ENCODE measurements at places on chromosomes 11 and 22.
A peak's percentile ranks its signal among the peaks of the same experiment; 100 is the strongest.

GRCh38 chr11:35413598-35413997, 5.8 kb downstream of the SLC1A2 start:
- DNase-seq: no peak

- DNase-seq: no peak
Observed at GRCh38 chr11:35721651-35722282, 59.2 kb downstream of the TRIM44 start.

DNA sequence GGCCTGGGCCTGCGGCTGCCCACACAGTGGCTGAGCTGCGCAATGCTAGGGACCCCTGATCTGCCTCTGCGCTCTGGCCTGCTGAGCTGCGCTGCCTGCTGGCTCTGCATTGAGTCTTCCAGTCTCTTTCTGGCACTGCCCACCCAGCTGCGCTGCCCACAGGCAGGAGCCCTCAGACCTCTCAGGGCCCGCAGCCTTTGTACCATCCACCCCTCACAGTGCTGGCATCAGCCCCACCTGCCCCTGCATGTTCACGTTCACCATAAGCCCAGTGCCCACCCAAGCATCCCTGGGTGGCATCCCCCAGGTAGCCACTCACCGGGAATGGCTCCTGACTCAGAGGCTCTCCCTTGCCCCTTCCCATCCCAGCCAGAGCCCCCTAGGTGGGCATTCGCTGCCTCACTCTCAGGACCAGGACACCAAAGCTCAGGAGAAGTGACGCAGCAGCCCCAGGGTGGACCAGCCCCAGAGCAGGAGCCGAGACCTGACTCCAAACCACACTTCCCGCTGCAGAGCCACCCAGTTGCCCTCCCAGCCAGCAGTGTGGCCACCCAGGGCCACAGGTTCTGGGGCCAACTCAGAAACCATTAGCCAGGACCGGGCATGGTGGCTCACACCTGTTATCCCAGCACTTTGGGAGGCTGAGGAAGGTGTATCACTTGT, 21.7 kb upstream of the COMT start:
- no peak for DNase-seq

- DNase-seq: no peak
Observed at GRCh38 chr11:45213316-45213665, 66.9 kb downstream of the PRDM11 start.

- DNase-seq: no peak
Observed at GRCh38 chr11:65311170-65311678, 3.4 kb upstream of the CDC42EP2 start.

GRCh38 chr11:67564230-67564629, 19.4 kb upstream of the GSTP1 start:
- no peak for DNase-seq

DNA sequence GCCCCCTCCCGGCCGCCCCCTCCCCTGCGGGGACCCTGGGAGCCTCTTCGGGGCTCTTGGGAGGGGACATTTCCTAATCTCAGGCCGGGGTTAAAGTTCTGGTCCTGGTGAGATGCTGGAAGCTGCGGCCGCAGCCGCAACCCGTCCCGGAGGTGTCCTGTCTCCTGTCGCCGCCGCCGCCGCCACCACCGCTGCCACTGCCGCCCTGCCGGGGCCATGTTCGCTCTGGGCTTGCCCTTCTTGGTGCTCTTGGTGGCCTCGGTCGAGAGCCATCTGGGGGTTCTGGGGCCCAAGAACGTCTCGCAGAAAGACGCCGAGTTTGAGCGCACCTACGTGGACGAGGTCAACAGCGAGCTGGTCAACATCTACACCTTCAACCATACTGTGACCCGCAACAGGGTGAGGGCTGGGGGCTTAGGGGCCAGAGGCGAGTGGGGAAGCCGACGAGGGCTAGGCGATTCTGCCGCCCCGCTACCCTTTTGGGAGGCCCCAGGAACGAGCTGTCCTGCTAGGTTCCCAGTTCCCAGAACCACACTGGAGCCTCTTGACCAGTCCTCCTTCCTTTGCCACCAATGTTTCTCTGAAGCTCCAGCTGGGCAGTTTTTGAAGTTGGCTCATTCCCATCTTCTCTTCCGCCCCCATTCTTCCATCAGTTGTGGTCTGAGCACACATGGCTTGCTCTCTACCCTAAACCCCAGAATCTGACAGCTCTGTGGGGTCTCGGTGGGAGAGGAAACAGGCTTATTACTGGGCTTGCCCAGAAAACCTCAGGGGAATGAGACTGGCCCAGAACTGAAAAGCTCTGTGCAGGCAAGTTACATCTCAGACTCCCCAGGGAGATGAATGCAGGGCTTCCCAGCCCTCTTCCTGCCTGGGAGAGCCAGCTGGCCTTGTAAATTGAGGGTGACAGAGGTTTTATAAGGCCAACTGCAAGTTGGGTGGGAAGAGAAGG, 781 bp downstream of the SIDT2 start:
- no peak for DNase-seq

DNA sequence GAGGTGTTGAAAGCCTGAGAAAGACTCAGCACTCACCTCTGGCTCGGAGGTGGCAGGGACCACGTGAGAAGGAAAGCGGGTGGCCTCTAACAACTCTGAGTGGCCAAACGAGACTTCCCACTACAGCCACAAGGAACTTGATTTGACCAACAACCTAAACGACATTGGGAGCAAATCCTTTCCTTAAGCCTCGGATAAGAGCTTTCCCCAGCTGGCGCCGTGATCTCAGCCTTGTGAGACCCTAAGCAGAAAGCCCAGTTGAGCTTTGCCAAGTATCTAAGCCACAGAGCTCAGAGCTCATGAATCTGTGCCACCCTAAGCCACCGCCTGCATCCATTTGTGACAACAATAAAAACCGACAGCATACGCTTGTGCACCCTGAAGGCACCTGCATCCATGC, 636.0 kb downstream of the TBC1D22A start:
- no peak for DNase-seq

DNA sequence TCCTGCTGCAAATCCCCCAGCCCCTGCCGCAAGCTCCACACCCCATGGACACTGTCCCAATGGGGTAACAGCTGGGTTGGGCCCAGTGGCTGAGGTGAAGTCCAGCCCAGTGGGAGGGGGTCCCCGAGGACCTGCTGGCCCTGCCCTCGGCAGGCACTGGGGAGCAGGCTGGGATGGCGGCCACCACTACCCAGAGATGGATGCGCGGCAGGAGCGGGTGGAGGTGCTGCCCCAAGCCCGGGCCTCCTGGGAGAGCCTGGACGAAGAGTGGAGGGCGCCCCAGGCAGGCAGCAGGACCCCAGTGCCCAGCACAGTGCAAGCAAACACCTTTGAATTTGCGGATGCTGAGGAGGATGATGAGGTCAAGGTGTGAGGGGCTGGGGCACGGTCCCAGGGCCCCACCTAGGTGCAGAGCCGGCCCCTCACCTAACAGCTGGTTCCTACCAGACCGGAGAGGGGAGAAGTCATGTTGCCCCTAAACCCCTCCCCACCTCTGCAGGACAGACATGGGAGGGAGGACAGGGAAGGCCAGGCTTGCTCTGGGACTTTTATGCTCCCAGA, 8.2 kb downstream of the CDC42EP1 start:
- DNase-seq: no peak

DNA sequence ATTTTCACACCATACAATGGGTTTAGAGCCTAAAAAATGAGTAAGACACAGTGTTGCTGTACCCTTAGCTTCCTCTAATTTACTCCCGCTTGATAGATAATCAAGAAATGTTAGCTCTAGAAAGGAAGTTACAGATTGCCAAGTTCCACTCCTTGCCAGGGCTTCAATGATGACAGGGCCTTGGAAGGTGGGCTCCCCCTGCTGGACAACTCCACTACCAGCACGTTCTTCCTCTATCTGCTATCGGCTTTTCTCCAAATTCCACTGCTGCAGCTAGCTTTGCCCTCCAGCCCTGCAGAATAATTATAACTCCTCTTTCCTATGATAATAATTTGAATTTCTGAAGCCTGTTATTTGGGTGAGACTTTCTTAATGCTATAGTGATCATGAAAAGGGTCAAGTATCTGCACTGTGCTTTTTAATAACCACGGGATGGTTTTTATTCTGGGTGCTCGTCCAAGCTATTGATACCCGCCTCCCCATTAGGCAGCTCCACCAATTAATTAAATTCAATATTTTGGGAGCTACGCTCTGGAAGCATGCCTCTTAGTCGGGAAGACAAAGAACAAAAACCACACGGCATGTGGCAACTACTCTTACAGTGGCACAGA, 9.0 kb downstream of the SYN3 start:
- peak; percentile 44 for DNase-seq

GRCh38 chr11:122769126-122769780, 69.0 kb upstream of the CRTAM start:
- DNase-seq: no peak

GRCh38 chr11:742156-742546, 5.1 kb upstream of the TALDO1 start:
- DNase-seq: no peak

- no peak for DNase-seq
Observed at GRCh38 chr11:14386895-14387480, 28.0 kb upstream of the RRAS2 start.

GRCh38 chr11:85088286-85088685, 538.9 kb downstream of the DLG2 start:
- no peak for DNase-seq

- DNase-seq: no peak
Observed at GRCh38 chr11:17753153-17753552, 18.6 kb downstream of the KCNC1 start.

- DNase-seq: no peak
Observed at GRCh38 chr11:47326198-47326597, 26.3 kb downstream of the MYBPC3 start.
